ENCODE measurements at places on chromosomes 2 and 18.

DNA sequence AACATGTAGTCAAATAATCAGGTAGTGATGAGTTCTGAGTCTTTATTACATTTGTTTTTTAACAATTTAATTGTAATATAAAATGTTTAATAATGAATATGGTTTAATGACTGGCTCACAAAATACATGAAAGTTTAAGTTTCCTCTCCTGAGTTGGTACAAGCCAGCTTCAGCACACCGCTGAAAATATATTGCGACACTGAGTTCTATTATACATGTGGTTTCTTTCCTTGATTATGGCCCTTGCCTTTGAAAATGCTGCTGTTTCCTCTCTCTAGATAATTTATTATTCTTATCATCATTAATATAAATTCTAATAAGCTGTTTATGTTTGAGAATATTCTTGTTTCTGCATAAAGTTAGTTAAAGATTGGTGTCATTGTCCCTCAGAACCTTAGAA is 249.3 kb downstream of the PARD3B start:
- no peak for DNase-seq

DNA sequence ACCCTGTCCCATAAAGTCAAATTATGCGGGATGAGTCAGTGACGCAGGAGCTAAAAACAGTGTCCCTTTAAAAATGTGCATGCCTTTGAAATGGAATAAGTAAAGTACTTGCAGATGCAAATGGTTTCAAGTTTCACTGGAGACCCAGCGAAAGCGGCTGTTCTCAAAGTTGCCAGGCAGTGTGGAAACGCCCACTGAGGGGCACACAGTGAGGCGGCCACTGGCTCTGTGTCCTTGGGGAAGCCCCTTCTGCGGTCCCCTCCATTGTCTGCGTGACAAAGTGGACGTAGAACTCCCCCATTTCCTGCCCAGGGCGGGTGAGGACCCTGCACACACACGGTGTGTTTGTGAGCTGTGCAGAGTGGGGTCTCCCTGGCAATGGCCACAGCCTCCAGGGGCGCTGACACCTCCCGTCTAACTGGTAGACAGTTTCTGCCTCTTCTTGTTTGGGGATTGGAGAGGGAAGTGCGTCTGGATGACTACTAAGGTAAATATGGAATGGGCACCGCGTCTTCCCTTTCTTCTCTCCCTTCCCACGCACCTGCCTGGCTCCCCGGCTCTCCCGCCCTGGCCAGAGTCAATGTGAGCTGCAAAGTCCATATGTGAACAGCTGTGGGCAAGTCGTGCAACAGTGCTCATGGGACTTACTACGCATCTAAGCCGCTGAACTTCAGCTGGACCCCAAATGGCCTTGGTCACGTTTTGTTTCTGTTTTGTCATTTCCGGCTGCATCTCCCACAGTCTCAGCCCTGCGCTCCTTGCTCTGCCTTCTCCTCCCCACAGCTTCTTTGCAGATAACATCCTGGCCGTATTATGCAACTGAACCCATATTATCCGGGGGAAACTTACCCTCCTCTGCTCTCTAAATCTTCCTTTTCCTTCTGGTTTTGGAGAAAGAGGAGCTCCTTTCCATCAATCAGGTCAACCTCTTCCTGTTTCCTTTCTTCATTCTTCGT is 33.7 kb upstream of the ZNF516 start:
- DNase-seq: peak; percentile 79

GRCh38 chr2:175156534-175156933 is 11.5 kb downstream of the ATF2 start:
- DNase-seq: no peak

DNA sequence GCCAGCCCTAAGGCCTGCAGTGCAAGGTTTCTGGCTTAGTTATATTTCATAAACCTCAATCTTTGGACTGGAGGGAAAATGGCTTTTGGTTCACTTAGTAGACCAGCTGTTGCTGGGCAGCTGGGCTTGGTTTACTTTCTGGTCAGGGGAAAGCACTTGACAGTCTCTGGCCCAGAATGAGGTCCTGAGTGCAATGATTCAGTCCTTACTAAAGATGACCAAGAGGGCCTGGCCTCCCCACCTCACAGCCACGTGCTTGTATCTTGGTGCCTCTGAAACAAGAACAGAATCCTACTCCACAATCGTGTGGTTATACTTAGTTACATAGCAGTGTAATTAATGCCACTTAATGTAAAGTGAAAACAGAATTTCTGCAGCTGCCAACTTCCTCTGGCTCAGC is 325.5 kb upstream of the MEIS1 start:
- DNase-seq: no peak

DNA sequence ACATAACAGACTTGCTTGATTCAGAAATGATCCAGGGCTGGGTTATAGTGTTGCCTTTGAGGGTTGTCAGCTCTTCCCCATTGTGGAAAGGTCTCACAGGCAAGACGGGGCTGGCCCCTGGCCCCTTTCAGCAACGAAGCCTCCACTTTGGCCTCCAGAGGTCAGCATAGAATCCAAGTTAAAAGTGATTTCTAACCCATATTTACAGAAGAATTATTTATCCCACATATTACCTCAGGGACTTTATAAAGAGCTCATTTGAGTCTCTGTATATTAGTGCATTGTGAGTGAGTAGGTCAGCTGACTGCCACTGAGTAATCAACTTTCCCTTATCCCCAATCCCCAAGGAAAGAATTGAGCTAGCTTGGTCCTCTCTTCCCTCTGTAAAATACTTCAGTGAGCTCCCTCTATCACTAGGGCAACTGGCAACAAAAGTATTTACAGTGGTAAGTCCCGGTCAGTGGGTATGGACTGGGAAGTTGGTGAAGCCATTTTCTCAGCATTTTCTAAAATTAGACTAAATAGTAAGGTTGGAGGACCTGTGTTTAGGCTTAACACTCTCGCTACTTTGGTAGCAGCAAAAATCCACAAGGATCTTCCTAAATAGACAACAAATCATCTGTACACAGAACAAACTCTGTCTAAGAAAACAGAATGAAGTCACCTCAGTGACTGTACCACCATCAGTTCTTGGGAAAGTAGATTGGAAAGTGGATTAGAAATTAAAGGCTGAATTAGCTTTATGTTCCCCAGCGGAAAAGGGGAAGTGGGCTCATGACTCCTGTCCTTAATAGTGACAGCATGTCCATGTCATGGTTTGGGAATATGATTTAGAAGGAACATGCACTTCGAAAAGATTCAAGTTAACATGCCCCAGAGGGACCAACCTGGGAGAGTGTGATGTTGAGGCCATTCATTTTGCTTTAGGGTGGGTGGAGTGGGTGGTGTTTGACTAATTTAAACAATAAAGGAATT is 171.0 kb upstream of the SIX3 start:
- DNase-seq: peak; percentile 69
